ENCODE measurements at places on chromosomes 6 and 20. TPM values are rescaled to one million over a fixed set of nuclear protein-coding genes. Genes with fewer than 3 reads are reported as not detected.

ARMC2 gene
- total RNA-seq = 6.0 TPM

ZHX3 gene
- 53.0 TPM for total RNA-seq

ZBTB12 gene
- 3.4 TPM for total RNA-seq

MCCD1 gene
- total RNA-seq = not detected

GMPR gene
- total RNA-seq = 27.3 TPM

SOBP gene
- 25.8 TPM for total RNA-seq

METTL24 gene
- 9.2 TPM for total RNA-seq

TP53TG5 gene
- total RNA-seq = not detected

DNA sequence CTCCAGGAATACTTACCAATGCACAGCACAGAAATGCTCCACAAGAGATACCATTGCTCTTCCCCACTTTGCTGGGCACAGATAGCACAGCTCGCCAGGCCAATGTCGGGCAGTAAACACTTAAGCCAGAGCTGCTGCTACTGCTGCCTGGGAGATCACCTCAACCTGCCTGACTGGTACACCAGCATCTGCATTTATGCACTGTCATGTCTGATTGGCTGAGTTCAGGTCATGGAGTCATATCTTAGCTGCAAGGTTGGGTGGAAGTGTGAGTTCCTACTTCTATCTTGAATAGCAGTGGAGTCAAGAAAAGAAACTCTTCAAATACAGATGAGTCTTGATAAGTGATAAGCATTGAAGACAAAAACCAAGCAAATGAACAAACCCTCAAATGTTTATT lies 10.9 kb upstream of the ADGRF4 start:
- DNase-seq = no peak

- no peak for DNase-seq
These were observed 7.6 kb downstream of the ABCC10 start for GRCh38 chr6:43434943-43435342.

GRCh38 chr20:10218536-10219451 lies at the start of gene SNAP25:
SNAP25 (plus strand) TSS chr20:10218830; CDS start chr20:10275492, 56,662 bp downstream.
- DNase-seq = peak; percentile 91

GRCh38 chr20:57411406-57412283 lies 20.4 kb downstream of the RBM38 start:
- DNase-seq = no peak

DNA sequence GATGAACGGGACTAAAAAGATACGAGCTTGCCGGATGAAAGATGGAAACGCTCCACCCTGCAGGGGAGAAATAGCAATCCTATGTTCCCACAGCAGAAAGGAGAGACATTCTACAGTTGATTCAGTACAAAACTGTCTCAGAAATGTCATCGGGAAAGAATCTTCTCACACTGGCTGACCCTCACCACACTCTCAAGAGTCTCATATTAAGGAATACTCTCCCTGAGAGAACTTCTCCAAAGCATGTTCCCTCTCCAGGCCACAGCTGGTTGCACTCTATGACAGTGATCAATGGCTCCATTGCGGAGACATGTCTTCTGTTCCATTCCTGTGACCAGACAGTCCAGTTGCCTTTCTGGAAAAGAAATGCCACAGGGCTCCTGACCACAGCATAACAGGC lies 758.0 kb upstream of the CHD6 start:
- DNase-seq = no peak

DNA sequence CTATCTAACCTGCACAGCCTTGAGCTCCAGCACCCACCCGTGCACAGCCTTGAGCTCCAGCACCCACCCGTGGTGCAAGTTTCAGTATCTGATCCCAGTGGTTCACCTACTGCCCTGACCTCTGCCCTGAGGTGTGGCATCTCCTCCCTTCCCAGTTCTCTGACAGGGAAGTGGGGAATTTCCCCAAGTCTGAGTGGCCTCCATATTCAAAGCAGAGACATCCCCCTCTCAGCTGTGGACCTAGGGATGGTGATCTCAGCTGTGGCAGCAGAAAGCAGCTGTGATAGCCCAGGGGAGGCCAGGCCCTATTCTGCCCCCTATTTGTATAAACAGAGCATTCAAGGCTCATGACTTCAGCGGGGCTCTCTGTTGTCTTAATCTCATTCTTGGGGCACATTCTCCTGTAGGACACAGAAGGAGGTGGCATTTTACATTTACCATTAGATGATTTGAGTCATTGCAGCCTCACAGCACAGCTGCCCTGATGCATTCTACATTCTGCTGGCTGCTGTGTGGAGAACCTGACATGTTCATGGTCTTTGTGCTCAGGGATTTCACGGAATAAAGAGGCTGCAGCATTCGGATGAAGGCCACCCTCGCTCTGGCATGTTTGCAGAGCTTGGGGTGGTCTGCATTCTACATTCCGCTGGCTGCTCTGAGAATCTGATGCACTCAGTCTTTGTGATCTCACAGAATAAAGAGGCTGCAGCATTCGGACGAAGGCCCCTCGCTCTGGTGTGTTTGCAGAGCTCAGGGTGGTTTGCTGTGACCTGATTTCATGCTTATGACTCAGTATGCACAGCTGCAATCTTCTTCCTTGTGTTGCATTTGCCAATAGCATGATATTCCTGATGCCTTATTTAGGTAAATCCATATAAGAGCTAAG lies 16.9 kb downstream of the GPR31 start:
- no peak for DNase-seq

GRCh38 chr6:114764866-114765265 lies 422.0 kb upstream of the HS3ST5 start:
- no peak for DNase-seq

- no peak for DNase-seq
These were observed 201.6 kb upstream of the SGK1 start for GRCh38 chr6:134519465-134519864.

DNA sequence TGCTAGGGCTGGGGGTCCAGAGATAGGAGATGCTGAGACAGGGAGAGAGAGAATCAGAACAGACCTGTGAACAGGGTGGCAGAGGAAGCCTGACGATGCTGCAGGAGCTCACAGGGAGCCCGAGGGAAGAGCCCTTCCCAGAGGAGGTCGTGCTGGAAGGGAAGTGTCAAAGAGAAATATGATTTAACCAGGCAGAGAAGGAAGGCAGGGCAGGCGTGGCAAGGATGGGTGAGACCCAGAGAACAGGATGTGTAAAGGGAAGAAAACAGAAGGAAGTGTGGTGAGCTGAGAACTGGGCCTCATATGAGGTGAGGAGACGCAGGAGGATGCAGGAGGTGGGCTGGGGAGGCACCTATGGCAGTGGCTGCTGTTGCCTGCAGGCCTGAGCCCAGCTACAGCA lies 105.6 kb downstream of the ZDHHC14 start:
- no peak for DNase-seq

- no peak for DNase-seq
These were observed 130.3 kb downstream of the GRM4 start for GRCh38 chr6:34015586-34015985.

DNA sequence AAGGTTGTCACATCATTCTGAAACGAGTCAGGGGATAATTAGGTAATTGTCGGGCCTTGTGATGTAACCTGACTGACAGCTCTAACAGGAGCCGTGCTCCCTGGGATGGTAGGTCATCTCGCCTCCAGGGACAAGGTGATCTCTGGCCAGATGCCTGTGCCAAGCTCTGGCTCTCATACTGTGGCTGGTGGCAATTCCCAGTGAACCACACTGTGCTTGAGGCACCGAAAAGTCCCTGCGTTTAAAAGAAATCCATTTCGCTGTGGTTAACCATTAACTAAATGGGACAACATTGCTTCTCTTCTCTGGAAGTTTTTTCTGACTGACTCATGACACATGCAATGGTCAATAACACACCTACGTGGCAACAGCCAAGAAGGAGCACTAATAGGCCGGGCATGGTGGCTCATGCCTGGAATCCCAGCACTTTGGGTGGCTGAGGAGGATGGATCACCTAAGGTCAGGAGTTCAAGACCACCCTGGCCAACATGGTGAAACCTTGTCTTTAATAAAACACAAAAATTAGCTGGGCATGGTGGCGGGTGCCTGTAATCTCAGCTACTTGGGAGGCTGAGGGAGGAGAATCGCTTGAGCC lies 669.2 kb downstream of the PRKN start:
- DNase-seq = no peak

DNA sequence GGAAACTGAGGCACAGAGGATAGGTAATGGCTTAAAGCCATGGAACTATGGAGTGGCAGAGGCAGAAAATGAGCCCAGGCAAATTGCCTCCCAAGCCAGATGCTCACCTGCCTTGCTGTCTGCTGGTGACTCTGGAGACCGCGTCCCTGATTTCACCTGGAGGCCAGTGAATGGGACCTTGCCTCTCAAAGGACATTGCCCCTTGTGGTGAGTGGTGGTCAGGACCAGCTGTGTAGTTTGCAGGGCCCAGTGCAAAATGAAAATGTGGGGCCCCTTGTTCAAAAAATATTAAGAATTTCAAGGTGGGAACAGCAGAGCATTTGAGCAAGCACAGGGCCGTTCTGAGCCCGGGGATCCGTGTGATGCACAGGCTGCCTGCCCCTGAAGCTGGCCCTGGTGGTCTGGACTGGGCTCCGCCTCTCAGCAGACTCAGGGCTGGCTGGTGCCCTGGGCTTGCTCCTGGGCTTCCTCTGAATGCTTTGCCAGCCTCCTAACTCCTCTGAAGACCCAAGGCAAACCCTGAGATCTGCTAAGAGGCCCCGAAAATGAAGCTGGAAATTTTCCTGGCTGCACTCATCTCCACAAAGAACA lies 19.8 kb upstream of the KCNG1 start:
- DNase-seq = no peak

DNA sequence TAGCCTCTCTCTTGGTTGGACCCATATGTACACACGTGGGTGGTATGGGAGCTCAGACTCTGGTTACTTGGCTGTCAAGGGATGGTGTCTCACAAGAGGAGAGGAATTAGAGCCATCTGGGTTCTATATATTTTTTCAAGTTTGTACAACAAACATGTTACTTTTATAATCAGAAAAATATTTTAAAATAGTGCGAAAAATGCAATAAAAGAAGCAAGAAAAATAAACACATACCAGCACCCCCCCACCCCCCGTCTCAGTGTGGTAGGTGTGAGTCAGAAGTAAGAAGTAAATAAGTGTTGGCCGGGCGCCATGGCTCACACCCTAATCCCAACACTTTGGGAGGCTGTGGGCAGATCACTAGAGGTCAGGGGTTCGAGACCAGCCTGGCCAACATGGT lies 2.1 kb upstream of the TIAM2 start:
- DNase-seq = no peak

DNA sequence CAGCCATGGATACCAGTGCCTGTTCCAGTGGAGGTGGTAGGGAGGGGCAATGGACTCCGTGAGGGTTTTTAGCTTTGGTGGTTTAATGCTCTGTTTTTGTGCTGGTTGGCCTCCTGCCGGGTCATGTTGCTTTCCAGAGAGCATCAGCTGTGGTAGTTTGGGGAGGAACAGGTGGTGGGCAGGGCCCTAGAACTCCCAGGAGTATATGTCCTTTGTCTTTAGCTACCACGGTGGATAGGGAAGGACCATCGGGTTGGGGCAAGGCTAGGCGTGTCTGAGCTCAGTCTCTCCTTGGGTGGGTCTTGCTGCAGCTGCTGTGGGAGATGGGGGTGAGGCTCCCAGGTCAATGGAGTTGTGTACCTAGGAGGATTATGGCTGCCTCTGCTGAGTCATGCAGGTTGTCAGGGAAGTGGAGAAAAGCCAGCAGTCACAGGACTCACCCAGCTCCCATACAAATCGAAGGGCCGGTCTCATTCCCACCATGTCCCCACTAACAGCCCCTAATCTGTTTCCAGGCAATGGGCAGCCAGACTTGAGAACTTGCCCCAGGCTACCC lies 38.9 kb downstream of the MRAP2 start:
- no peak for DNase-seq

DNA sequence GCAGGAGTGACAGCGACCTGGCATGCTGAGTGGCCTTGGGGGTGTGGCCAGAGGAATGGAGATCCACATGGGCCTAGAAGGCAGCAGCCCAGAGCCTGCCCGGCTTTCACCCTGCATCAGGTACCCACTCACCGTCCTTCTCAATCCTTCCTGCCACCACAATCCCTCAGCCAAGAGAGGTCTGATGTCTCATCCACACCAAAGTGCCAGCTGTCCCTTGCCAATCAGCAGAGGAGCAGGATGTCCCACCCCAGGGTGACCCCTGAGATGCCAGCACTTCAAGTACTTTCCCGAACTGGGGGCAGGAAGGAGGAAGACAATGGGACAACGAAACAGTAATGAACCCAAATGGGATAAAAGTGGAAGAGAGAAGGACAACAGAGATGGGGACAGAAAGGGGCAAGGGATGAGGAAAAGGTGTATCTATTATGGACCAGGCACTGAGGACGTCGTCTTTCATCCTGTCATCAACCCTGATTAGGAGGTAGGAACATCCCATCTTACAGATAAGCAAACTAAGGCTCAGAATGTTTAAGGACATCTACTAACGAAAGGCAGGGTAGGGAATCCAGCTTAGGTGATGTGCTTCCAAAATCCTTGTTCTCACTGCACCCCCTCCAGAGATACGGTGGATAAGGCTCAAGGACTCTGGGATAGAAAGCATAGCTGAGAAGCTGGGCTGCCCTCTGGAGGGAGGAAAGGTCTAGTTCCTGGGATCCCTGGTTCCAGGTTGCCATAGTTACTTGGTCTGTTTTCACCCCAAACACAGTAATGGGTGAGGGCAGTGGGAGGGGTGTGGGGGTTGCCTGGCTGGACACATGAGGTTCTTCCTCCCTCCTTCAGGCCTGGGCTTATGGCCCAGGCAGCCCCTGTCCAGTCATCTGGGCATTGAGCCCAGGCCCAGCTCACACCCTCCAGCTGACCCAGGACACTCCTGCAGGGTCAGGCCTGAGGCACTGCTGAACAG lies 4.5 kb upstream of the TNXB start:
- peak; percentile 98 for DNase-seq

DNA sequence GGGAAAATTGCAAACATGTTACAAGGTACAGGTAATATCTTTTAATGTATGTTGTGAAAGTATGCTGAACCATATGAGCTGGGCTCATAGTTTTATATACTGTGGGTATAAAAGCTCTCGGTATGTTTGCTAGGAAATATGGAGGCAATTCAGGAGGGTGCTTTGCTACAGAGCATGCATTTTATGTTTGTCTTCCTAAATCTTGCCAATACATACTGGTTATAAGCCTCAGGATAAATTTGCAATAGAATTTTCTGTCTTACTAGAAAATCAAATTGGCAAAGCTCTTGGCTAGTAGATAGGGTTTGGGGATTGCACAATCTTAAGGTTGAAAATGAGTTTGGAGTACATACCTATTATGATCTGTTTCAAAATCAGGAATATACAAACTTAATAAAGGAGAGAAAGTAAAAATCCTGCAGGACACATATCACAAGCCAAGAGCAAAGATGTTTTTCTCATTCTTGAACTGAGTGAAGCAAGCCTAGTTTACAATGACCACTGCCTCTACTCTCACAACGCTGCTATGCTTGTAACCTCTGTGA lies 751.2 kb downstream of the HDGFL1 start:
- no peak for DNase-seq

DNA sequence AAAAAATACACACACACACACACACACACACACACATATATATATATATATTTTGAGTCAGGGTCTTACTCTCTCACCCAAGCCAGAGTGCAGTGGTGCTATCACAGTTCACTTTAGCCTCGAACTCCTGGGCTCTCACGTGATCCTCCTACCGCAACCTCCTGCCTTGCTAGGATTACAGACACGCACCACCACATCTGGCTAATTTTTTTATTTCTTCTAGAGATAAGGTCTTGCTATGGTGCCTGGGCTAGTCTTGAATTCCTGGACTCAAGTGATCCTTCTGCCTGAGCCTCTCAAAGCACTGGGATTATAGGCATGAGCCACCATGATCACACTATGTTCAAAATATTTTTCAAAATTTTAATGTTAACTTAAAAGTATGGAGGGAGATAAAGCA lies 43.5 kb downstream of the NUP153 start:
- DNase-seq = no peak

All from ovary (tissue), 10 donors.